ENCODE measurements at places on chromosomes 16 and 17. TPM values are rescaled to one million over a fixed set of nuclear protein-coding genes. Genes with fewer than 3 reads are reported as not detected.

- no peak for DNase-seq
Observed at GRCh38 chr17:50802609-50803571, 32.5 kb upstream of the WFIKKN2 start.

DNA sequence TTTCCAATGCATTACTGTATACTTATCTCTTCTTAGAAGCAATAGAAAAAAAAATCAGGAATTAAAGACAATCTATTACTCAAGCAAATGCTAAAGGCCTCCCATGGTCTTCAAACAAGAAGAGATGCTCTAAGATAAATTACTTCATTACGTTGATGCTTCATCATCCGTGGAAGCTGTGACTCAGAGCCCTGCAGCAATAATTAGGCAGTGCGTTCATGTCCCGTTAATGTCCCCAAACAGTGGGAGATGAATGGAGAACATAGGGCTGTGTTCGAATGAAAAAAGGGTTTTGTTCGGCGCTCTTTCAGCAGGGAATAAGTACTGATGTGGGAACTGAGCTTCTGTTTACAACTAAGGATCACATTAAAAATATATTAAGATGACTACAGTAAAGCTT is 15.9 kb upstream of the PDXDC1 start:
- no peak for DNase-seq

APOBR gene
- 8.2 TPM for polyA plus RNA-seq

DNA sequence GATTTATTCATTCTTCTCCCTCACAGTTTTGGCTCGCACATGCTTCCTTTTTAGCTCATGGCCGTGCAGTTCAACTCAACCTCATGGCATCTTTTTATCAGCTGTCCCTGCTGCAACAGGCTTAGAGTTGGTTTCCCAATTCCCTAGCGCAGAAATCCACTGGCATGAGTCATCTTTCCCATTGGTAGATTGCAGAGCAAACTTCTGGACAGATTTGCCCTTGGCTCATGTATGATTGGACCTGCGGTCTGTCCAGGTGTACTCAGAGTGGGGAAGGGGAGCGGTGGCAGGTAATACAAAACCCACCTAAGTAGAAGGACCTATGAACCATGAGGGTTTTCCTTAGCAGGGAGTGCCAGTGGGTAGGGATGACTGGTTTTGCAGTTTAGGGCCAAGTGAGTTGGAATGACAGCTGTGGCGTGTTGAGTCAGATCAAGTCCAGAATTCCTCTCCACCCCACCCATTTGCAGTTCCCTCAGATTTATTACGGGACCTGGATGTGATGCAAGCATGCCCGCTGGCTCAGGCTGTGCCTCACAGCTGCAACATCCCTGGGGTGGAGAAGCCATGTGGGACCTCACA is 584.7 kb downstream of the WWOX start:
- DNase-seq = peak; percentile 5

DNA sequence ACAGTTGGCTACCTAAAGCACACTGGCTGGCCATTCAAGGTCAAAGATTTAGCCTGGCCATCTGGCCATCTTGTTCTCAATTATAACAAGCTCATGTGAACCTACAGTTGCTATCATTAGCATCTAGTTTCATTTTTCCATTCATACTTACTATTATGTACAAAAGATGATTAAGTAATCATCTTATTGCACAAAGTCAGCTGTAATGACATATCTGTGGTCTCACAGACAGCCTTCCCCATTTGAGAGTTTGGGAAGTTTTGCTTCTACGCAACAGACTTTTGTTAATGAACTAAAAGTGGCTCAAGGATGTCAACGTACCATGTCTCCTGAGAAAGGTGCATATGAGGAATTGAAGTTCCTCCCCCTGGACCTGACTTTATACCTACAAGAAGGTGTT is 51.3 kb downstream of the HS3ST3B1 start:
- DNase-seq = no peak

DNA sequence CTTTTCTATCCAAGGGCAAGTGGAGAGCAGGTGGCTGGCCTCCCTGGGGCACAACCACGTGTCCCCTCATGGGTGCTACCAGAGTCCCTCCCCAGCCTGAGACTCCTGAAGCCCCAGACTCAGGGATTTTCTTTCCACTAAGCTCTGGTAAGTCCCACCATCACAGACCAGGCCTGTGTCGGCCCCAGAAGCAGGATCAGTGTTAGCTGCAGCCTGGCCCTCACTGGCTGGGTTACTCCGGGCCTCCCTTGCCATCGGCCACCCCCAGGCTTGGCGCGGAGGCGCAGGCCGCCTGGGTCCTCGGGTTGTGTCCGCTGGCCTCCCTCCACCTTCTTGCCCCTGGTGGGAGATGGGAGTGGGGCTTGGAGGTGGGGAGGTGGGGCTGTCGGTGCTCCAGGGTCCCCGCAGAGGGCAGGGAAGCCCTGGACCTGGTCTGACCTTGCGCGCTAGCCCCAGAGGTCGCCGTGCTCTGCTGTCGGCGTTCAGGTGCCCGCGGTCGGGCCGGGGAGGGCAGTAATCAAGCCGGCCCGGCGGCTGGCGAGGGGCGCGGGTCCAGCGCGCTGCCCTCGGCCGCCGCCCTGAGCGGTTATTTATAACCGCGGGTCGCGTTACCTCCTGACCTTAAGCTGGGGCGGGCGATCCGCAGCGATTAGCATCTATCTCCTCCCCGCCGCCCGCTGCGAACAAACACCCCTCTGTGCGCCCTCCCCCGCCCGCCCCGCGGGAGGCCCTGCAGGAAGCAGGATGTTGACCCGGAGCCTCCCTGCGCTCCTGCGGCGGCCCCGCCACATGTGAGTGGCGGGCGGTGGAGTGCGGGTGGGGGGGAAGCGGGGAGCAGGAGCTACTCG is 78.1 kb upstream of the TOB1 start:
- peak; percentile 93 for DNase-seq

HS3ST2 gene
- 0.10 TPM for polyA plus RNA-seq

All from large intestine (tissue), 12 donors.